ENCODE measurements at places on chromosomes 7 and 10.

DNA sequence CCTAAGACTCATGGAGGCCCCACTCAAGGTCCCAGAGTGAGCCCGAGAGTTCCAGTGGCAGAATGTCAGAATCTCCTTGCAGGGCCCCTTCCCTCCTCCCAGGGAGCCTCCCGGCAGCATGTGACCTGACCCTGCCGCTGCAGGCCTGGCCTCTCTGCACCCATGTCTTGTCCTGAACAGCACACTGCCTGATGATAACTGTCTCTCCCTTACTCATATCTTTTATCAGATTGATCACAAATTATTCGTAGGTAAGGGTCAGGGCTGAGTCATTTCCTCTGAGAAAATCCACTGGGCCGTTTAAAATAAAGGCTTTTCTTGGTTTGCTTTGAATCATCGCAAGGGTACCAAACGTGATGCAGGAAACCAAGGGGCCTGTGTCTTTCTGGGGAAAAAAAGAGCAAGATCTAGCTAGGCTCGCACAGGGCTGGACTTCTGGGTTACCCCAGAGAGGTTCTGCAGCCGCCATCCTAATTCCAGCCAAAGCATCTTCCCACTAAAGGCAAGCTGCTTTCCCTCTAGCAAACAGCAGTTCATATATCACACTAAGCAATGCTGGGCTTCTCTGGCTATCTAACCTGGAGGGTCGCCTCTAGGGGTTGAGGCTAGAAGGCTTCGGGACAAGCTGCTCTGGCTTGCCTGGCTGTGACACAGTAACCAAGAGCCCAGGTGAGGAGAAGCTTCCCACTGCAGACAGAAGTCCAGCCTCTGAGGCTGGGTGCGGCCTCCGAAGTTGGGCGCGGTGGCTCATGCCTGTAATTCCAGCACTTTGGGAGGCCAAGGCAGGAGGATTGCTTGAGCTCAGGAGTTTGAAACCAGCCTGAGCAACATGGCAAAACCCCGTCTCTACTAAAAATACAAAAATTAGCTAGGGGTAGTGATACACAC, 104.9 kb downstream of the SPDYE5 start:
- DNase-seq, result no peak

DNA sequence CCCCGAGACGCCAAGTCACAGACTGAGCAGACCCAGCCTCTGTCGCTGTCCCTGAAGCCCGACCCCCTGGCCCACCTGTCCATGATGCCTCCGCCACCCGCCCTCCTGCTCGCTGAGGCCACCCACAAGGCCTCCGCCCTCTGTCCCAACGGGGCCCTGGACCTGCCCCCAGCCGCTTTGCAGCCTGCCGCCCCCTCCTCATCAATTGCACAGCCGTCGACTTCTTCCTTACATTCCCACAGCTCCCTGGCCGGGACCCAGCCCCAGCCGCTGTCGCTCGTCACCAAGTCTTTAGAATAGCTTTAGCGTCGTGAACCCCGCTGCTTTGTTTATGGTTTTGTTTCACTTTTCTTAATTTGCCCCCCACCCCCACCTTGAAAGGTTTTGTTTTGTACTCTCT, 215.6 kb downstream of the TCF7L2 start:
- no peak for DNase-seq

DNA sequence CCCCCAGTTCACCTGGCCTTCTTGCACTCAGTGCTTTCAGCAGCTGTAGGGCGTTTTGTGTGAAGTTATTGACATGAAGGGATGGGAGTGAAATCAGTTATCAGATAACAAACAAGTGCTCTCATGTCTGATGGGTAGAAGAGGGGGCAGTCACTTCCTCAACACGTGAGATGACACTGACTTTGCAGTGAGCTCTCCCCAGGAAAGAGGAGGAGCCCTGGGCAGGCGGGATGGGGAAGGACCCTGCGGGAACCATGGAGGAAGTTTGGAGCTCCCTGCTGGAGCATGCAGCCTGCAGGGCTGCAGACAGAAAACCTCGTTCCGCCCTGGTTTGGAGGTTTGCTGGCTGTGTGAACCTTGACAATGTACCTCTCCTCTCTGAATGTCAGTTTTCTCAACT, 38.7 kb downstream of the GPR26 start:
- no peak for DNase-seq

DNA sequence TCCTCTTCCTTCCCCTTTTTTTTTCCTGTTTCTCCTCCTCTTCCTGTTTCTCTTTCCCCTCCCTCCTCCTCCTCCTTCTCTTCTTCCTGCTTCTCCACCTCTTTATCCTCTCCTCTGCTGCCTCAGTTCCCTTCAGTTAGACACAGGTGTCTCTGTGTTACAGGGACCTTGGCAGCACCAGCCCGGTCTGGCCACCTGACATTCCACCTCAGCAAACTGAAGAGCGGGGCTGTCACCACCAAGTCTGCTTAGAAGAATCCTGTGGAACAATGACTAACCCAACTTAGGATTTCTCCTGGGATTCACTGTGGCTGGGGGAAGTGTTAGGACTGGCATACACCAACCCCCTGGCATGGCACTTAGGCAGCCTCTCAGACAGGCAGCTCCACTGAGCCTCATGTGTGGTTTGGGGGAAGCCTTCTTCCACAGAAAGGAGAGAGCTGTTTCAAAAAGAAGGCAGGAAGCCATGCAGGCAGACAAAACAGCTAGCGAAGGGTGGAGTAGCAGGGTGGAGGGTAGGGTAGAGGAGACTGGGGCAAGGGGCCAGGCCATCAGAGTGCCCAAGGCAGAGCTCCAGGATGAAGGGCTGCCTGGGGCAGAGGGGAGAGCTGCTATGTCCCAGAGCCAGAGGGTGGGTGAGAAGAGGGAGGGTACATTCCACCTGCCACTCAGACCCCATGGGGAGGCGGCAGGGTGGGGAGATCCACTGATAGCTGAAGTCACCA, 13.2 kb upstream of the GDF10 start:
- no peak for DNase-seq

DNA sequence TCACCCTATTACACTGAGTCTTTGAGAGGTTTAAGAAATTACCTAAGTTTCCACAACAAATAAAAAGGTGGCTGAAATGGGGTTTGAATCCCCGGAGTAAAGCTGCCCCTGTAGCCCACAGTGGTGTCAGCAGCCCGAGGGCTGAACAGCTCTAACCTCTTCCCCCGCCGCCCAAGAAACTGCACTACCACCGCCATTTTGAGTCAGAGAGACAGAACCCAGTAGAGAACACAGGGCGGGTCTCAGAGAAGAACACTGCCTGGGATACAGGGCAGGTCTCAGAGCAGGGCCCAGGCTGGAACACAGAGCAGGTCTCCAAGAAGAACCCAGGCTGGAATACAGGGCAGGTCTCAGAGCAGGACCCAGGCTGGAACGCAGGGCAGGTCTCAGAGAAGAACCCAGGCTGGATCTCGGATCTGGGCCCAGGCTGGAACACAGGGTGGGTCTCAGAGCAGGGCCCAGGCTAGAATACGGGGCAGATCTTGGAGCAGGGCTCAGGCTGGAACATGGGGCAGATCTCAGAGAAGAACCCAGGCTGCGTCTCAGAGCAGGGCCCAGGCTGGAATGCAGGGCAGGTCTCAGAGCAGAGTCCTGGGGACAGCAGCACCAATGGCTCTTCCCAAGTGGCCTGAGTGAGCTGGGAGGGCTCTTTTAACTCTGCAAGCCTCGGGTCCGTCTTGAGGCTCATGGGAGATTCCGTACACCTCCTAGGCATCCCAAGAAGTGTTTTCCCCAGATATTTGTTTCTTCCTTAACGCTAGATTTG, 85.9 kb upstream of the LANCL2 start:
- DNase-seq, result no peak

DNA sequence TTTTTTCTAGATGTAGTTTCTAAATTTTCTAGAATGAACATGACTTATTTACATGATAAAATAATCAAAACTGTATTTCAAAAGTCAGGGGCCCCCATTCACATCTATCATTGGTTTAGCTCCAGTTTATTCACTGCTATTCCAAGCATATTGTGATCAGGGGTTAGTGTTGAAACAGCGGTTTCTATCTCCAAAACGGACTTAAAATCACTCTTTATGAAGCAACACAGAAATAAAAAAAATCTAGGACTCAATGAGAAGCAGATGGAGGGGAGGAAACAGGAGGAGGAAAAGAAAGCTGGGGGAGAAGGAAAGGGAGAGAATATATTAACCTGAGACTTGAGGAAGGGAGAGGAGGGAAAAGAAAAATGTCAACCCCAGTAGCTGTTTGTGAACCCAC, 14.8 kb upstream of the CH25H start:
- no peak for DNase-seq

- DNase-seq, result no peak
Observed at GRCh38 chr7:42700406-42701327, 211.2 kb downstream of the C7orf25 start.

DNA sequence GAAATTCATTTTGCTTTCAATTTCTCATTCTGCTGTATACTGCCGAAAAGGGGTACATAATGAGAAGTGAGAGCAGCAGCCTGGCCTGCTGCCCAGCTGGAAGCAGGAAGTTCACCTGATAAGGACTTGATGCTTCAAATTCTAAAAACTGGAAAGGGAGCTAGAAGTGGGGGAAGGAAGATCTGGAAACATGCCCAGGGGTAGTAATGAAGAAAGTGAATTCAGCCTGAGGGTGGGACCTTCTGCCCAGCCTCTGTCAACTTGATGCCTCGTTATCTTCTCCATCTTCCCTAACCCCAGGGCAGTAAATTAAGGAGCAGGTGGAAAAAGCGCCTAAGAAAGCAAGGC, 69.4 kb downstream of the ARMH3 start:
- no peak for DNase-seq

GRCh38 chr10:78411716-78412115, 378.1 kb downstream of the RPS24 start:
- DNase-seq, result no peak

- no peak for DNase-seq
Observed at GRCh38 chr10:125232841-125233240, 72.5 kb upstream of the CTBP2 start.

GRCh38 chr10:50909334-50910014, 24.0 kb upstream of the A1CF start:
- DNase-seq, result no peak

DNA sequence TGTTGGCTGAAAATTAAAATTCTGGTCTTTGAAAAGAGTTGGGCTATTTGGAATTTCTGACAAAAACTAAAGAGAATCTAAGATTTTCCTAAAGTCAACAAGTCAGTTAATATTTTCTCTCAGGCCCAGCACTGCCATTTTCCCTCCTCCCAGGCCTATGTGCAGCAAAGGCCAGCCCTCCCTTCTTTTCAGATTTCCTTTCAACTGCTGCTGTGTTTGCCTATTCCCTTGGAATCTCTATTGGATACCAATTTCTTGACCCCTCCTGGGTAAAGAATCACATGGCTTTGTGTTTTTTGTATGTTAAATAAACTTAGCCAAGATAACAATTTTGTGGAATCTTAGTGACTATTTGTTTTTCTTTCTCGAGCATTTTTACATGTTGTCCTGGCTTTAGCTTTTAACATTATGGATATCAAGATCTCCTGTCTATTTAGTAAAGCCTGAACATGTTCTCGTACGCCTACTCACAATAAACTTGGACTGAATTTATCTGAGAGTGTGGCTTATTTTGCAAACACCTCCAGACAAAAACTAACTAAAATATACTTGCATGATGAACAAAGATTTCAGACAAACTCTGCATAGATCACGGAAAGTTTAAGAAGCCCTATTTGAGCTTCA, 19.9 kb downstream of the MACC1 start:
- DNase-seq, result no peak

DNA sequence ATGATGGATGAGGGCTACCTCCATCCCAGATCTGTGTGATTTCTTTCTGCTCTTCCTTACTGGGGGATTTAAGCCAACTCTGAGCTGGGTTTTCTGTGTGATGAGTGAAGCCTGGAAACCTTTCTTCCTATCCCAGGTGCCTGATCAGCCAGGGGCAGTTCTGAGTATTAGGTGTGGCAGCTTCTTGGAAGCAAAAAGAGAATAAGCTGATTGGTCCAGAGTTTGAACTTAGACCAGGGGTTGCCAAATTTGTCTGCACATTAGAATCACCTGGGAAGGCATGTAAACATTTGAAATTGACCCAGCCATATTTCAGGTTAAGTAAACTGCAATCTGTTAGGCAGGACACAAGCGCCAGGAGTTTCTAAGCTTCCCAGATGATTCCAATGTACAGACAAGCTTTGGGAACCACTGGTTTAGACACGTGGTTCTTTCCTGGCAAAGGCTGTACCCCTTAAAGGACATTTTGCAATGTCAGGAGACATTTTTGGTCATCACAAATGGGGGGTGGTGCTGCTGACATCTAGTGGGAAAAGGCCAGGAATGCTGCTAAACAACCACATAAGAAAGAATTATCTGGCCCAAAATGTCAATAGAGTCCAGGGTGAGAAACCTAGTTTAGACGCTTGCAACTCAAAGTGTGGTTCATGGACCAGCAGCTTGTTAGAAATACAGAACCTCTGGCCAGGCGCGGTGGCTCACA, 160.5 kb upstream of the GHITM start:
- no peak for DNase-seq

GRCh38 chr10:102347236-102347828, 48.2 kb upstream of the NFKB2 start:
- no peak for DNase-seq

DNA sequence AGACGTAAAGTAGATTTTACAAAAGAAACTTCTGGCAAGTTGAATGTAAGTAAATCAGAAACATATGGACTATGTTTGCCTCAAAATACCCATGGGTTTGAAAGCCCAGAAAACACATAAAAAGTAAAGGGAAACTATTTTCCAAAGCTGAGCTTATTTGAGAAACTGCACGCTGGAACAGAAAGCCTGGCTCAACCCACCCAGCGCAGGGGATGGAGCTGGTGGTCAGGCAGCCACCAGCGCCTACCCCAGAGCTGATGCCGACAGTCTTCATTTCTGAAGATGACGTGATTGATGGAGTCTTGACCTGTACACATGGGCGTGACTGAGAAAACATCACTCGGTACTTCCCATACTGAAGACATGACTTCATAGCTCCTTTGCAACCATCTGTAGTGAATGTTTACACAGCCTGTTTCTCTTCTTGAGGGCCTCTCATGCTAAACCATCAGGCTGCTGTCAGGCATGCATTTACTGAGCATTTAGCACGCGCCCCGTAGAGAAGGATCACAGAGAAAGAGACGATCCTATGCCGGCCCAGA, 232.6 kb upstream of the AUTS2 start:
- DNase-seq, result no peak

DNA sequence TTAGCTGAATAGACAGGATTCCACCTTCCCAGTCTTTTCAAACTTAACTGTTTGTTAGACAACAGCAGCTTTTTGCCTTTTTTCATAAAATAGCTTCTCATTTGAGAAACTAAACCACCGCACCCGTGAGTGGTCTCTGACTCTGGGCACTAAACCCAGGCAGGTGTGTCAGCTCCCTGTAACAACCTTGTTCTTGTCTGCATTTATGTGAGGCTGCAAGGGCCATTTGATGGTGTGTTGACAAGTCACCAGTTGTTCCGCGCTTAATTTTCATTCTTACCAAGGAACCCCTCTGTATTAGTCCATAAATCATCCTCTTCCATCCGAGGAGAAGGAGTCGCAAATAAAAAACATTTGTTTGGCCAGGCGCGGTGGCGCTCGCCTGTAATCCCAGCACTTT, 1.5 kb downstream of the STOX1 start:
- no peak for DNase-seq

- DNase-seq, result no peak
Observed at GRCh38 chr7:50552921-50553320, 12.3 kb downstream of the DDC start.

Data from CD4-positive, alpha-beta T cell treated with Interleukin-12 subunit alpha and Interleukin-12 subunit beta, for 1 hour (primary cell).